Stimulated activated naive CD8-positive, alpha-beta T cell treated with anti-CD3 and anti-CD28 coated beads, Interleukin-15, amount 100 ng/mL, for 72 hours (primary cell): ENCODE measurements at places on chromosomes 4 and X.

GRCh38 chrX:9362363-9362928 lies 102.4 kb upstream of the TBL1X start:
- DNase-seq: no peak

GRCh38 chr4:8336412-8337075 lies 67.0 kb downstream of the HTRA3 start:
- no peak for DNase-seq

DNA sequence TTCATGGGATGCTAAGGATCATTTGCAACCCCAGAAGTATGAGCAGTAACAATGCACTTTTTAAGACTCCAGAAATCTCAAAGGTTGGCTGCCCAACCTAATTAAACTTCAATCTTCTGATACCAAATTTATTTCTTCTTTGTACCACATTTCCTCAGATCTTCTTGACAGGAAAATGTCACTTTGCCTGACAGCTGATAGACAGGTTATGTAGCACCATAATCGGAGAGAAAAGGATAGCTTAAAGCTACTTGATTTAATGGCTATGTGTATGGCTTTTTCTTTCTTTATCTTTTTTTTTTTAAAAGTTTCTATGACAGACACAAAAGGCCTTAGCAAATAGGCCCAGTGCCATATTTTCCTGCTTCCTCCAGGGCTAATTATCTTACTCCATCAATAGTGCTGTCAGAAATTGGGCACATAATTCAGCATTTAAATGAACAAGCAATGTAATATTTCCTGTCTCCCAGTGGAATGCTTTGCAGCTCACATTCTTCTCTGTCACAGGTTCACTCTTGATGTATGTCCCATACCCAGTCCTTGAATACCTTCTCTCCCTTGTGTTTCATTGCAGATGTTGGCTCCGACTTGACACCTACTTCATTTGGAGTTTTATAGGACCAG lies 795.7 kb downstream of the ADGRL3 start:
- no peak for DNase-seq

- DNase-seq: no peak
Measured at GRCh38 chrX:86103061-86103460, 45.2 kb upstream of the DACH2 start.

GRCh38 chr4:120447774-120448173 lies 381.1 kb upstream of the MAD2L1 start:
- DNase-seq: no peak

- DNase-seq: no peak
Measured at GRCh38 chr4:182748949-182749348, 168.2 kb downstream of the DCTD start.
